ENCODE measurements at places on chromosomes 7 and 10.
A peak's percentile ranks its signal among the peaks of the same experiment; 100 is the strongest.

GRCh38 chr10:22693371-22693784 lies 21.0 kb downstream of the PIP4K2A start:
- no peak for DNase-seq

- DNase-seq = no peak
Measured at GRCh38 chr7:46854958-46855473, 726.9 kb downstream of the TNS3 start.

DNA sequence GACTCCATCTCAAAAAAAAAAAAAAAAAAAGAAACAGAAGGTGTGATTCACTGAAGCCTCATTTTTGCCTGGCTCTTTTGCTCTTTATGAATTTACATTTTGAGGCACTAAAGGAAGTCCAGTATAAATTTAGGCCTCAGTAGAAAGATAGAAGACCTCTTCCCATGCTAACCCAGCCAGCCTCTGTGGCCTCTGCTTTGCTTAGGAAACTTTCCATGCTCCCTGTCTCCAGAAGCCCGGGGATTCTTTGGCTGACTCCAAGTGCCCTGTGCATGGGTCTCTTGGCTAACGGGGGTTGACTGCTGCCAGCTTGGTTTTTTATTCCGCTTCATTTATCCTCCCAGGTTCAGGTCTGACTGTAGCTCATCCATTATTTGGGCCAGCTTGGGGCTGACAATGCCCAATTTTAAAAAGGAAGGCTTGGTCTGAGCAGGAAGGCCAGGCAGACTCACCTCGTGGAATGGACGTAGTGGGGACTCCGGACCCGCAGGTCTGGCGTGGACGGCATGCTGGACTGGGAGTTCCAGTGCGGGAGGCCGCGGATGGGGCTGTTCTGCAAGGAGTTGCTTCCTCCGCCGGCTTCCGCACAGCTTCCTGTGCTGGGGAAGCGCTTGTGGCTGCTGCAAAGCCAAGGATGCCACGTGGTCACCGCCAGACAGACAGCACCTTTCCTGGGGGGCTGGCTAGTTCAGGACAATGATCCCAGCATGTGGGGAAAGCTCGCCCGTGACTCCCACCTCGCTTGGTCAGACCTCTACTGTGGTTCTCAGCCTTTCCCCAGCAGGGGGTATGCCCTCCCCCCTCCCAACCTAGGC lies 72.3 kb downstream of the PRPF18 start:
- no peak for DNase-seq

GRCh38 chr10:92967641-92968040 lies 93.0 kb upstream of the CYP26C1 start:
- DNase-seq = no peak

GRCh38 chr10:4051641-4052151 lies 266.7 kb upstream of the KLF6 start:
- DNase-seq = no peak

DNA sequence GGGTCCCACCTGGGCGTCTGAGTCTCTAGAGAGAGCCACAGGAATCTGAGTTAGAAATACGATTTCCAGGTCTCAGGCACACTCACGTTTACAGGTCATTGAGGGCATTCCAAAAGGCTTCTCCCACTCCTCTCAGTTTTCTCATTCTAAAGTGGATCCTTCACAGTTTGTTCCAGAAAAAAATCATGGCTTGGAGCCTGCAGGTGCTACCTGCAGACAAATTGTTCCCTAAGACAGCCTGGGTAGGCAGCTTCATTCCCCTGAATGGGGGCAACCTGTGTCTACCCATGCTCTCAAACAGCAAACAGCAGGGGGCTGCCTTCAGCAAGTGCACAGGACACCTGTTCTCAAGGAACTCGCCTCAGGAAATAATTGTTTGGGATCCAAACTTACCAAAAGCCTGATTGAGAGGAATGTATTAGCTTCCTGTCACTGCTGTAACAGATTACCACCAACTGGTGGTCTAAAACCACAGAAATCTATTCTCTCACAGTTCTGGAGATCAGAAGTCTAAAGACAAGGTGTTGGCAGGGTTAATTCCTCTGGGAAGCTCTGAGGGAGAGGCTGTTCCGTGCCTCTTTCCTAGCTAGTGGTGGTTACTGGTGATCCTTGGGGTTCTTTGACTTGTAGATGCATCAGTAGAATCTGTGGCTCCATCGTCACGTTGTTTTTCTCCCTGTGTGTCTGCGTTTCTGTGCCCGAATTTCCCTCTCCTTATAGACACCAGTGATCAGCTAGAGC lies 117.2 kb downstream of the RAB11FIP2 start:
- DNase-seq = no peak

GRCh38 chr10:80671847-80672246 lies 134.1 kb downstream of the SH2D4B start:
- no peak for DNase-seq

- DNase-seq = peak; percentile 44
Measured at GRCh38 chr10:24418532-24418931, 209.6 kb downstream of the KIAA1217 start.

GRCh38 chr10:17210361-17210760 lies 8.9 kb upstream of the TRDMT1 start:
- DNase-seq = no peak
